AG09319 (cell line): ENCODE measurements at places on chromosomes 11 and 22.

GRCh38 chr11:2670541-2671100, 29.2 kb downstream of the KCNQ1OT1 start:
- DNase-seq: no peak

GRCh38 chr11:47464483-47464882, 15.5 kb upstream of the RAPSN start:
- no peak for DNase-seq

- no peak for DNase-seq
Measured at GRCh38 chr11:128291007-128291406, 296.4 kb downstream of the ETS1 start.

- no peak for DNase-seq
Measured at GRCh38 chr11:119745112-119745511, 16.1 kb upstream of the NECTIN1 start.

DNA sequence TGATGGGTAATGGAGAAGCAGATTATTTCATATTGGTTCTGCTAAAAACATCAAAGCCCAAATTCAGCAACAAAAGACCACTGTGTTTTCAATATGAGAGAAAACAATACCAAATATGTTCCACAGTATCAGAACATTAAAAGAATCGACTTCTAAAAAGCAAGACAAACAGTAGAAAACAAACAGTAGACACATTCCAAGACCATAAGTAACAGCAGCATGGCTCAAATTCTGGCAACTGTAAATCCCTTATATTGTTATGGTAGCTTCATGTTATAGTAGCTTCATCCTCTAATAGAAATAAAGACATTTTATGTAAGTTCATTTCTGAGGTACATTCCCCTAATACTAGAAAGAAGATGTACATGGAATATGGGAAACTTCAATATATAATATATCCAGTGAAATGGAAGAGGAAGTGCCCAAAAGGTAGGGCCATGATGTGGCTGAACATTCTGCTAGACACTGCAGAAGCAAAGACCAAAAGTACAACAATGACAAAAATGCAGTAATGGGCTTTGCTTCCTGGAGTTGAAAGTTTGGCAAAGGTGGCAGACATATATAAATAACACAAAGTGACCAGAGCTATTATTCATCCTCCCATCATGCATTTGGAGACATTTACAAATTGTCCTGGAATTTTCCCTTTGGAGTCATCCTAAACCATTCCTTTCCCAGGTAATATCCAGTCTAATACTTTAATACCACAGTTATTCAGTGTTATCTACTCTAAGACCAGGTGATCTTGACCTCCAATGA, 299.9 kb downstream of the DCDC1 start:
- DNase-seq: no peak

DNA sequence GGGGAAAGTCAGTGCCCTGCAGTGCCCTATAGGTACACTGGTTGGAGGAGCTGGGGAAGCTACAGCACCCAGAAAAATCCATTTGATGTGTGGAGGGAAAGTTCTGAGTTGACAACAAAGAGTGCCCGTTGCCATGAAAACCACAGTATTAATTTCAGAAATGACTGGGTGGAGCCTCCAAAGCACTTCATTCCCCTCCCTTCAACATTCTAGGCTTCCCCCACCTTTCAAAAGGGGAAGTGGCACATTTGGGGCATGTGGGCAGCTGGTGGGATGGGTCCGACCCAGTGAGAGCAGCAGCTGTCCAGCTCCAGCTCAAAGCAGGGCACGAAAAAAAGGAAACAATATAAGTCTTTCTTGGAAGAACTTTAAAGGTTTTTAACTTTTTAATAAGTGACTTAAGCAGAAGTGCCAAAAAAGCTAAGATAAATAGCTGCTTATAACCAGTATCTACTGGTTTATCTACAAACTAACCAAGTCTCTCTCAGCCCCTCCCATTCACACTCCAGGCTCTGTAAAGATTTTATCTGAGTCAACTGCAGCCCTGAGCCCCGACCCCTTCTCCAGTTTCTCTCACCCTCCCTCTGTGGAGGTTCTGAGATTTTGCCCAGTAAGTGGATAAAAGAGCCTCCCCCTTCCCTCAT, 9.0 kb upstream of the AHNAK start:
- DNase-seq: no peak

- DNase-seq: no peak
Measured at GRCh38 chr11:77083566-77084245, 16.9 kb downstream of the CAPN5 start.

DNA sequence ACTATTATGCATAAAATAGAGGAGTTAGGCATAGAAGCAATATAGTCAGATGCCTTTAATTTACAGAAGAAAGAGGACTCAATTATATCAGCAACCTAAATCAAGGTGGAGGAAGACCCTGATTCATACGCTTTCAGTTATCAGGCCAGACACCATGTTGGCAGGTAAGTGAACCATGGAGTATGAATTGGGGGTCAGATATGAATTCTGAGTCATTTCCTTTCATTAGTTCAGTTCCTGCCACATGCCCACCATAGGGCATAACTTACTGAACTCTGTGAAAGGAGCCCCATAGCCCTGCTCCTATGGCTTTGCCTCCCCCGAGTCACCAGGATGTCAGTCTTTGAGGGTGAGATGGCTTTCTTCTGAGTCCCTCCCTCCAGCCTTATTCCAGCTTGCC, 15.1 kb downstream of the PATE2 start:
- DNase-seq: no peak

DNA sequence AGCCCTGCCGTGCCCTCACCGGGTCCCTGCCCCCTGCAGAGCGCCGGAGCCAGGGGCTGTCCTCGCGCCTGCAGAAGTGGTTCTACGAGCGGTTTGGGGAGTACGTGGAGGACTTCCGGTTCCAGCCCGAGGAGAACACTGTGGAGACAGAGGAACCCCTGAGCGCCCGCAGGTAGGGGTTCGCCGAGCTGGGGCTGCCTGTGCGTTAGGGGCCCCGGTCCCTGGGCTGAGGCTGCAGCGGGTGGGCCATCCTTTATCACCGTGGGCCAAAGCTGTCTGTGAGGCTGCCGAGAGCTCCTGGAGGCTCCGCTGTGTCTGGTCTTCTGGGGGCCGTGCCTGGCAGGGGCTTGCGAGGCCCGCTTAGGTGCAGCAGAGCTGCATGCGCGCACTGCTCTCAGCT, 42.8 kb downstream of the GRAMD4 start:
- DNase-seq: no peak

GRCh38 chr11:73296501-73297230, 11.4 kb upstream of the ARHGEF17 start:
- DNase-seq: no peak

GRCh38 chr11:88555018-88555828, 217.7 kb upstream of the CTSC start:
- peak; percentile 98 for DNase-seq

GRCh38 chr11:123228496-123229163, 33.6 kb upstream of the CLMP start:
- DNase-seq: no peak

- no peak for DNase-seq
Measured at GRCh38 chr22:43011079-43011478, 3.9 kb downstream of the PACSIN2 start.

GRCh38 chr22:46604306-46604690, 15.9 kb upstream of the GRAMD4 start:
- no peak for DNase-seq

DNA sequence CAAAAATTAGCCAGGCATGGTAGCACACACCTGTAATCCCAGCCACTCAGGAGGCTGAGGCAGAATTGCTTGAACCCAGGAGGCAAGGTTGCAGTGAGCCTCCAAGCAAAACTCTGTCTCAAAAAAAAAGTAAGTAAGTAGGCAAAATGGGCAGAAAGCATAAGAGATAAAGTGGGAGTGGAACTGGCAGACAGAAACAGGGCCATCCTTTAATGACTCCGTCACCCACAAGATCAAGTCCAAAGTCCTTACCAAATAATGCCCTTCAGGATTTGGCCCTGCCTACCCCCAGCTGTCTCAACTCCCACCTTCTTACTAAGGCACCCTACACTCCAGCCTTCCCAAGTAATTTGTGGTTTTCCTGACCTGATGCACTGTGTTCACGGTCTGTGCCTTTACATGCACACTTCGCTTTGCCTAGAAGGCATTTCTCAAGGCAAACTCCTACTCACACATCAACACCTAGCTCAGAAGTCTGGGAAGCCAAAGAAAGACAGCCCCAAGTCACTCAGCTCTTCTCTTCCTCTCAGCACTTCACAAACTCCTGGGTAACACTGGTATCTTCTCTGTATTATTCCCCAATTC, 6.1 kb downstream of the MAPK1 start:
- no peak for DNase-seq

DNA sequence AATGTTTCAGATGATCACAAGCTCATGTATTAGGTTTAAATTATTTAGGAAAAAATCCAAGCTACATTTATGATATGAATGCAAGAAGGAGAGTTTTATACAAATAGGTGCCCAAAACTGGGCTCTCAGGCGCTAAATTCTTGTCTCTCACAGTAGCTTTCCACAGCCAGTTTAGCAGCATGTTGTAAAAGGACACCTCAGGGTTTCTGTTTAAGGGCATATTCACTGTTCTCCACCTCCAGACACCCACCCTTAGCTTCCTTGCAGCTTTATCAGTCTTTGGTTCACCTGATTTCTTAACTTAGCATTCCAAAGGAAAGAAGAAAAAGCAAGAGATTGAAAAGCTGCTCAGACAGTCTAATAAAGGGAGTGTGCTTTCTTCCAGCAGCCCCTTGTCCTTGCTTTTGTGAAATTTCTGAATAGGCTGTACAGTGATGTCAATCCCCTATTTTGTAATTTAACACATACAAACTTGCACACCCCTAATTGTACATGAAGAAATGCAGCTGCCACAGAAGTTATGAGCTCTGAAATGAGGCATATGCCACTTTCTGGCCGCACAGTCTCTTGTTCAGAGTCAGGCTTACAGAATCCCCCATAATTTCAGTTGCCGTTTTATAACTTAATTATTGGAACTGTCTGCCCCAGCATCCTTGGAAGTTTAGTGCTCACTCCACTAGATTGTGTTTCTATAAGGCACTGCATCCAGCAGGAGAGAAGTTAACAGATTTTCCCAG, 262.1 kb downstream of the DDX10 start:
- no peak for DNase-seq

DNA sequence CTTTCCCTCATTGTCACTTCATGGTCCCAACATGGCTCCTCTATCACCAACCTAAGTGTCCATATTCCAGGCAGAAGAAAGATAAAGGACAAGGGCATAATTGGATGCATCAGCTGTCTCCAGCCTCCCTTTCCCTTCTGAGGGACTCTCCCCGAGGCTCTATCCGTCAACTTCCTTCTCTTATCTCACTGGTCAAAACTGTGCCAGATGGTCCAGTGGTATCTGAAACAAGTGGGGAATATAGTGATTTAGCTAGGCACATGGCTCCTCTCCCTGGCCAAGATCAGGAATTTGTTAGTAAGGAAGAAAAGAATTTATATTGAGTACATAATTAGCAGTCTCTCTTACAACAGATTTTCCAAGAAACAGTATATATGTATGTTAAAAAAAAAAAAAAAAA, 12.6 kb upstream of the SPON1 start:
- no peak for DNase-seq
